Colonic mucosa (tissue), 4 donors: ENCODE measurements at places on chromosomes 1 and 21. TPM values are rescaled to one million over a fixed set of nuclear protein-coding genes. Genes with fewer than 3 reads are reported as not detected.

DNA sequence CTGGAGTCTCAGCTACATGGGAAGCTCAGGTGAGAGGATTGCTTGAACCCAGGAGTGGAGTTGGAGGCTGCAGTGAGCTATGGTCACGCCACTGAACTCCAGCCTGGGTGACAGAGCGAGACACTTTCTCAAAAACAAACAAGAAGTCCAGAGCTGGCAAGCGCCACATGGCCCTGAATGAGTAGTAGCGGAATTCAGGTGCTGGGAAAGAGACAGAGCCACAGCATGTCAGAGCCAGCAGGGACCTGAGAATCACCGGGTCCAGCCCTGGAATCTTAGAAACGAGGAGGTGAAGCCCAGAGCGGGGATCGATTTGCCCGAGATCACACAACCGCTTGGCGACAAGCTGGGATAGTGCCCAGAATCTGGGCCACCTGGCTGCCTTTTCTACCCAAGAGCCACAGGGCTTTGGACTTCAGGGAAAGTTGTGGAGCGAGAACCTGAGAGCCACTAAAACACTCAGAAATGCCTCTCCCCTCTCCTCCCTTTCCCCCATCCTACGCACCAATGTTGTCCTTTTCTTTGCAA, 9.8 kb downstream of the ARL8A start:
- no peak for DNase-seq

DNA sequence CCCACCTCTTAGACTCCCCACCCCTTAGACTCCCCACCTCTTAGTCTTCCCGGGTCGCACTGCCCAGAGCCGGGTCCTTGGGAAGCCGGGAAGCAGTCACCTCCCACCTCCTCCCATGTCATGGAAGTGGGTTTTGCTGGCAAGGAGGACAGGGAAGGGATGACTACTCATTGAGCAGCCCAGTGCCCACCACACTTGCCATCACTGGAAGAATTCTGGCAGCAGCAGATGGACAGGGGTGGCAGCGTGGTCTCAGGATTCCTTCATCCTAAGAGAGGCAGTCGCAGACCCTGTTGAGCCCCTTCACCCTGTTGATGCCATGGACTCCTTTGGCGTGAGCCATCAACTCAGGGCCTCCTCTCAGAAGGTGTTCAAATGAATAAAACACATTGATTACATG, 140.8 kb downstream of the PGBD5 start:
- no peak for DNase-seq

- DNase-seq = no peak
Measured at GRCh38 chr1:159849626-159850366, 12.7 kb downstream of the VSIG8 start.

GRCh38 chr1:212749821-212750535, 41.6 kb downstream of the NSL1 start:
- no peak for DNase-seq

The RHEX gene
- 1.4 TPM for total RNA-seq
